ENCODE measurements at places on chromosomes 3 and 15.

GRCh38 chr15:45027220-45027619, 4.2 kb downstream of the SORD start:
- DNase-seq, result no peak

GRCh38 chr3:190621927-190622326, 108.0 kb downstream of the IL1RAP start:
- no peak for DNase-seq

- DNase-seq, result no peak
These were observed 11.1 kb downstream of the ALPK3 start for GRCh38 chr15:84828086-84828908.

- no peak for DNase-seq
These were observed 49.1 kb downstream of the NEK11 start for GRCh38 chr3:131075632-131076328.

DNA sequence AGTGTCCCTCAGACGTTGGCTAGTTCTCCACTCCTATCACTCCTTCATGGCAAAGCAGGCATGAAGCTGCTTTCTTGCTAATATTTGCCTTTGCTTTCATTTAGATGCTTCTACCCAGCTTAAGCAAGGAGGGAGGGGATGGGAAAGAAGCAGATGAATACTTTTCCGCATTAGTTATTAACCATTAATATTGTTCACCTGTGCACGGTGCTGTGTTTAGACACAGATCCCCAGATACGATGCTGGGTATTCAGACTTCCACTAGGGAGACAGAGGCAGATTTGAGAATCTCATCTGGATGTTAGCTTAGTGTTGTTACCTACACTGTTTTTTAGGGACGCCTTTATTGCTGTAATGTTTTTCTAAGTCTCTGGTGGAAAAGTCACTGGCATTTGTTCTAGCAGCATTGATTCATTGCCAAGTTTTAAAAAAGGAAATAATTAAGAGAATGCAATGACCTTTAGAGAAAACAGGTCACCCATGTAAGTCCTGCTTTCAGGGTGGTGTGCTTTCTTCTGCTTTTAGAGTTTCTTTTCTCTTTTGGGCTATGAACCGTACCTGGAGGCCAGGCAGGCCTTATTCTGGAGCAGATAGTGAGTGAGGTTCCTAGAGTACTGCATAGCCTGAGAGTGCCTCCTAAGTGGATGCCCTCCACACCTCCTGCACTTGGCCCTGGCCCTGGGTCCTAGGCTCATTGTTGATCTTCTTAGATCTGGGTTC, 55.5 kb downstream of the MYZAP start:
- DNase-seq, result no peak

DNA sequence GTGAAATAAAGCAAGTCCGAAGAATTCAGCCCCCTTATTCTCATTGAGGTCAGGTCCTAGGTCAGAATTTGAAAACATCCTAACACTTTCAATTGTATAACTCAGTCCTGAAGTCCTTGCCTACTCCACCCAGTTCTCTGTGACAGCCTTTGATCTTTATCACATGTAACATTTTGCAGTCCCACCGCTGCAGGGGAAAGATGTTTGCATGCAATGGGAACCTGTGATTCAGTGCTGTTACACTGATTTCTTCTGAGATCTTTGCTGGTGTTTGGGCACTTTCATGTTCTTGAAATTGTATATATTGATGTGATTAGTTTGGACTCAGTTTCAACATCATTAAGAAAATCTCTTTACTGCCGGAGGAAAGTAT, 18.0 kb upstream of the SECISBP2L start:
- DNase-seq, result no peak
